Transverse colon (tissue), 4 donors: ENCODE measurements at places on chromosomes 12 and 14. TPM values are rescaled to one million over a fixed set of nuclear protein-coding genes. Genes with fewer than 3 reads are reported as not detected.

Gene GPR132
- 3.3 TPM for total RNA-seq

Gene IL31
- not detected for total RNA-seq

DNA sequence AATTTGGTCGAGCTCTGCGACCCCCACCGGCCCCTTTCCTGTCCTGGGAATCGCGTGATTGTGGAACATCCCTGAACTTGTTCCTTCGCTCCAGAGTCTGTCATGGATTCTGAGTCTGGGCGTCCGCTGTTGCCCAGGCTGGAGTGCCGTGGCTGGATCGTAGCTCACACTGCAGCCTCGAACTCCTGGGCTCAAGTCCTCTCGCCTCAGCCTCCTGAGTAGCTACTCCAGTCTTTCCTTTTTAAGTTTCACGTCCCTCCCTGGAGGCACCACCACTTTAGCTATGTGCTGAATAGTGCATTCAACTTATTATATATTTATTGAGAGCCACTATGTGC, 698 bp downstream of the ACOT6 start:
- DNase-seq = no peak

GRCh38 chr12:84150201-84150600, 762.4 kb downstream of the SLC6A15 start:
- no peak for DNase-seq

- no peak for DNase-seq
Measured at GRCh38 chr12:1283316-1283715, 292.3 kb downstream of the ERC1 start.

Gene CCDC59
- 5.8 TPM for total RNA-seq

- peak; percentile 63 for DNase-seq
Measured at GRCh38 chr14:89041257-89041582, 216.8 kb downstream of the TTC8 start.

Gene LPAR5
- total RNA-seq = 30.1 TPM

Gene RNU4-1
- under 0.01 TPM for total RNA-seq
